NCI-H1436 treated with DMSO at 0.1 percent for 48 hours (cell line): ENCODE measurements at places on chromosomes 5 and 9.

DNA sequence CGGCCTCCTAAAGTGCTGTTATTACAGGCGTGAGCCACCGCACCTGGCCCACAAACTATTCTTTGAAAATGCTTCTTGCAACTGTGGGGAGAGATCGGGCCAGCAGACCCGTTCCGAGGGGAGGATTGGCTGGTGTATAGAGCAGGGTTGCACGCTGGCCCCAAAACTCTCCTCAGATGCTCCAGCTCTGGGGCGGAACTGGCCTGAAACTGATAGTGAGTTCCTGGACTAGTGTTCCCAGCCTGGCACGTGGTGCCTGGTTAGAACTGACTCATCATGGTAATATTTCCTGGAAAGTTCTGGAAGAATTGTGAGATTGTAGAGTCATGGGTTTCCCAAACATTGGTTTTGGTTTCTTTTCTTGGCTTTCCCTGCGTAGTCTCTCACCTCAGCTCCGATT lies 120.5 kb downstream of the FBXL7 start:
- DNase-seq, result no peak

DNA sequence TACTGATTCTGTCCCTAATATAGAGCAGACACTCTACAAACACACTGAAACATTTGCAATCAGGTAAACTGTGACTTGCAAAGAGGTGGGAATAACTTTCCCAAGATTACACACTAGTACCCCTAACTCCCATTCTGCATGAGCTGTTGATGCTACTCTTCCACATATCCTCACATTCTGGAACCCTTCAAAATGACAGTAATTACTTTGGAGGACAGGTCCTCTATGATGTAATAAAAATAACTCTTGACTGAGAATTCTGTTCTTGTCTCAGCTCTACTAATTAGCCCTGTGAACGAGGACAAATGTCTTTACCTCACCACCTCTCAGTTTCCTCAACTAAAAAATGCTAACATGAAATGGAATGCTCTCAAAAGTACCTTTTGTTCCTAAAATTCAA lies 49.5 kb upstream of the JMY start:
- no peak for DNase-seq

DNA sequence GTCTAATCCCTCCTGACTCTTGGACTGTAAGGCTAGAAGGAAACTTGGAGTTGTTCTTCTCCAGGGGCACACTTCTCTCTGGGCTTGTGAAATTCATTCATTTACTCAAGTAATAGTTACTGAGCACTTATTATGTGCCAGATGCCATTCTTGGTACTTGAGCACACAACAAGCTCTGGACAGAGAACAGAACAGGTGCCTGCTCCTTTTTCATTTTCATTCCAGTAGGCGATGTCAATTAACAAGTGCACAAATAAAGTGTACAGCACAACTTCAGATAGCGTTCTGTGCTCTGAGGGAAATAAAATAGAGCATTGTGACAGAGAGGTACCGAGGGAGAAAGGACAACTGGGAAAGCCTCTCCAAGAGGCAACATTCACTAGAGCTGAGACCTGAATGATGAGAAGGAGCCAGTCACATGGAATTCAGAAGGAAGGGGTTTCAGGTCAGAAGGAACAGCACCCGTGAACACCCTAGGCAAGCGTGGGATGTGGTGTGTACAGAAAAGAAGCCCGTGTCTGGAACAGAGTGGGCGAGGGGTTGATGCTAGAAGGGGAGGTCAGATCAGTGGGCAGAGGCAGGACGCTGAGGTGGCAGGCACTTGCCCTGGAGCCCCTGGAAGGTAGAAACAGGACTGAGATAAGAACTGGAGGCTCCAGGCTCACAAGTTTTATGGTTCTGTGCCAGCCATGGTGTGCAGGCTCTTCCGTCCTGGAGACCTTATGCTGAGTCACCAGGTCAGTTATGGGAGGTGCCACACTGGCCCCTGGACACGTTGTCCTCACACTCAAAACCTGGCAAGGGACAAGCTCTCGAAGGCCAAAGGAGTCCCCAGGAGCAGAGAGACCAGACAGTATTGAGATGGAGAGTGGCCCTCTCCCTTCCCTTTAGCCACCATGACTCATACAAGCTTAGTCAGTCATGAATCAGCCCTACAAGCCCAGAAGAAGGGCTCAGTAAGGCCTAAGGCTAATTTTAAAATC lies 7.2 kb upstream of the ABLIM3 start:
- no peak for DNase-seq

DNA sequence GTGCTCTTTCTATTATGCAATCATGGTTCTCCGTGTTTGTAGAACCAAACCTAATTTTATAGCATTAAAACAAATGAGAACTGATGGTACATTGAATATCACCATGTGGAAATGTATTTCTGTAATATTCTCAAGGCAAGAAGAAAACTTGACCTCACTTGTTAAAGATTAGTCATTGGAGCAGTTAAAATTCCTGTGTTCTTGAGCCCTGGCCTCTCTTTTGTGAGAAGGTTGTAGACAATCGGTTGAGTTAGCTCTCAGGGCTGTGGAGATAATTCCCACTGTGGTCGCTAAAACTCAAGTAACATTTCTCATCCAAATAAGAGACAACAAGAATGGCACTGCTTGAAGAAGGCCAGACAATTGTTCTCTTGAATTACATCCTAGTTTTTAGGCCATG lies 216.0 kb upstream of the KLF4 start:
- DNase-seq, result no peak

DNA sequence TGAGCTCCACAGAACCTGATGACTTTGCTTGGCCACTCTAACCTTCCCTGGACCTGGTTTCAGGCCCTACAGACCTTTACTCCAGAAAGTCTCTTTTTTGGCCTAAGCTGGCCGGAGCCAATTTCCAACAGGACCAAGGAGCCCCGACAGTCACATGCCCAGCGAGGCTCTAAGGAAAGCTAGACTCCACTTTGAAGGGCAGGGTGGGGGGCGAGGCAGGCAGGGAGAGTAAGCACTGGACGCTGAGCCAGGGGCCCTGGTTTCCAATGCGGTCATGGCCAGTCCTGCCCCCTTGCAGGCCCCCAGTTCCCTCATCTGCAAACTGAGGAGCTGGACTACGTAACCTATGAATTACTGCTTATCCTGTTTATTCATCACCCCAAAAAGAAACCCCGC lies 65.2 kb downstream of the ADAMTS2 start:
- no peak for DNase-seq

- no peak for DNase-seq
These were observed 182.5 kb downstream of the TTLL11 start for GRCh38 chr9:121910491-121911040.

GRCh38 chr9:98479967-98480847 lies 224.8 kb upstream of the TBC1D2 start:
- DNase-seq, result no peak

- DNase-seq, result no peak
These were observed 336.1 kb upstream of the ADAMTSL1 start for GRCh38 chr9:18137815-18138214.

GRCh38 chr5:60701321-60701968 lies 1.5 kb upstream of the DEPDC1B start:
- no peak for DNase-seq
